ENCODE measurements at places on chromosomes 4 and X.
A peak's percentile ranks its signal among the peaks of the same experiment; 100 is the strongest.

GRCh38 chr4:83753260-83753659 is 217.4 kb downstream of the GPAT3 start:
- DNase-seq, result no peak

DNA sequence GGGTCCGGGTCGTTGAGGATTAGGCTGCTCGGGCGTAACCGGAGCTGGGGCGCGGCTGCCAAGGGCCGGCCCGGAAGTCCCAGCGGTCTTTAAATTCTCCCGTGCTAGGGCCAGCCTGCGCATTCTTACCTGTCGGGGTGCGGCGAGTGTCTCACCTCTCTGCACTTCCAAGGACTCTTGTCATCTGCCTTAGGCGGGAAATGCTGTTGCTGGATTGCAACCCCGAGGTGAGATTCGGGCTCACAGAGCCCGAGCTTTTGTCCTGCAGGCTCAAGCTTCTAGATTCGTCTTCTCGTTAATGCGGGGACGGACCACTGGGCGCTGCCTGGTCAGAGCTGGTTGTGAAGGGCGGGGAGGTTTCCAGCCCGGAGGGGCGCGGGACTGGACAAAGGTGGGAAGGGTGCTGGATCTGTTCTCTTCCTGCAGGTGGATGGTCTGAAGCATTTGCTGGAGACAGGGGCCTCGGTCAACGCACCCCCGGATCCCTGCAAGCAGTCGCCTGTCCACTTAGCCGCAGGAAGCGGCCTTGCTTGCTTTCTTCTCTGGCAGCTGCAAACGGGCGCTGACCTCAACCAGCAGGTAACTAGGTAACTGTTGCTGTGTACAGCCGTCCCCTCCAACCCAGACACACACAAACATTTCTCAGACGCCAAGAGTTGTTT is at the start of gene ANKRD37:
Gene ANKRD37 (plus strand): TSS at position 118 of the 662 bp plus-strand sequence. CDS start 83 bp downstream, at position 201.
- no peak for DNase-seq

GRCh38 chr4:6150046-6150735 is 50.2 kb downstream of the JAKMIP1 start:
- no peak for DNase-seq

DNA sequence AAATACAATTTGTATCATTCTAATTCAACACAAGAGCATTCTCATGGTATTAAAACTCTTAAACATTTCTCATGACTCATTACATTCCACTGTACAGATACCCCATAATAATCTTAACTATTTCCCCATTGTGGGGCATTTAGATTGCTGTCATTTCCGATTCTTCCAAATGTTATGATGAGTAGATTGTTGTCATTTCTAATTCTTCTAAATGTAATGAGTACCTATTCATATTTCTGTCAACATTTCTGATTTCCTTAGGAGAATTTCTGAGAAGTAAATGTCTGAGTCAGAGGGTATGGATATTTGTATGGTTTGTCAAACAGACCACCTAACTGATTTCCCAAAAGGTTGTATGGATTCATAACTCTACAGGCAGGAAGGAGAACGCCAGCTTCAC is 8.3 kb downstream of the S100G start:
- peak; percentile 86 for DNase-seq

DNA sequence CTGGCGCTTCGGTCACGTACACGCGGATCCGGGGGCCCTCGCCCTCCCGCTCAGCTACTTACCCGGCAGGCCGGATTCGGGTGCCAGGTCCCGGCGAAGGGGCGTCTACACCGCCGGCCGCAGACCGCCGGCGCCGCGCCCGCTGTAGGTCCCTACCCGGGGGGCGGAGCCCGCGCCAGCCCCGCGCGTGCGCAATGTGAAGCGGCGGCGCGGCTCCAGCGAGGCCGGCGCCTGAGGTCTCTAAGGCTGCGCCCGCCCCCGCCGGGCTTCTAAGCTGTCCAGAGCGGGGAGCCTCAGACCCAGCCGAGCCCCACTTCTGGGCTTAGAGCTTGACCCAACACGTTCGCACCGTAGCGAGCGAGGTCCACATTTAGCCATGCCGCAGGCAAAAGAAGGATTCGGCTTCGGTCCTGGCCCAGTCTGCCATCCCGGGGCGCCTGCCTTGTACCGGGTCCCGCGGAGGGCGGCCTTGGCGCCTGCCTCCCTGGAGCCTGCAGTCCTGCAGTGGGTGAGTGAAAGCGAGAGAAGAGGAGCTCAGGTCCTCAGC is at the start of gene ZNF518B:
Gene ZNF518B (minus strand): TSS at position 172 of the 547 bp plus-strand sequence. CDS start 11,098 bp downstream, outside the sequence.
- peak; percentile 46 for DNase-seq

GRCh38 chr4:147826288-147826646 is 94.4 kb downstream of the ARHGAP10 start:
- no peak for DNase-seq

GRCh38 chr4:180280076-180280475 is 1963.1 kb upstream of the TENM3 start:
- DNase-seq, result no peak

DNA sequence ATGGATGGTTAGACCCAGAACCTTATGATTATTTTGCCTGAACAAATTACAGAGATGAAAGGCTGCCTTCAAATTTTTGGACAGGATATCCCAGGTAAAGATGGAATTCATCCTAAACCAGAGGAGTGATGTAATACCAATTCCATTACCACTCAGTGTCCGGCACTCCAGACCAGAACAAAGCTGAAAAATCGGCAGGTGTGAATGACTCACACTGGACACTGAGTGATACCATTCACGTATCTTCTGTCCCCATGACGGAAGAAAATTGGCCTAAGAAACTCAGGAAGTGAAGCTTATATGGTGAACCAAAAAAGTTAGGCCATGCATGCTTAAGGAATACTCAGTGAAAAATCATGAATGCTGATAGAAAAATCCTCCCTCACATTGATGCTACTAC is 34.5 kb downstream of the PALLD start:
- no peak for DNase-seq

- DNase-seq, result no peak
Measured at GRCh38 chr4:109032671-109033070, 269.8 kb downstream of the COL25A1 start.

DNA sequence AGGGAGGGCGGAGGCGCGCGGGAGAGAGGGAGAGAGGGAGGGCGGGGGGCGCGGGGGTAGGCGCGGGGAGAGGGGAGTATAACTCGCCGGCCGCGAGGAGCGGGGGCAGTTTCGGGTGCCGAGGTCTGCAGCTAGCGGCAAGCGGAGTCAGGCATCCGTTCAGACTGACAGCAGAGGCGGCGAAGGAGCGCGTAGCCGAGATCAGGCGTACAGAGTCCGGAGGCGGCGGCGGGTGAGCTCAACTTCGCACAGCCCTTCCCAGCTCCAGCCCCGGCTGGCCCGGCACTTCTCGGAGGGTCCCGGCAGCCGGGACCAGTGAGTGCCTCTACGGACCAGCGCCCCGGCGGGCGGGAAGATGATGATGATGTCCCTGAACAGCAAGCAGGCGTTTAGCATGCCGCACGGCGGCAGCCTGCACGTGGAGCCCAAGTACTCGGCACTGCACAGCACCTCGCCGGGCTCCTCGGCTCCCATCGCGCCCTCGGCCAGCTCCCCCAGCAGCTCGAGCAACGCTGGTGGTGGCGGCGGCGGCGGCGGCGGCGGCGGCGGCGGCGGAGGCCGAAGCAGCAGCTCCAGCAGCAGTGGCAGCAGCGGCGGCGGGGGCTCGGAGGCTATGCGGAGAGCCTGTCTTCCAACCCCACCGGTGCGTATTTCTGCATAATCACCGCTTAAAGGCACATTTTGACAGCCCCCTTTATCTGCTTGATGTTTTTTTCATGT is at the start of gene POU4F2:
Gene POU4F2 (plus strand): TSS at position 108 of the 720 bp plus-strand sequence. CDS start 248 bp downstream, at position 356.
- no peak for DNase-seq

- DNase-seq, result no peak
Measured at GRCh38 chr4:165118256-165118909, 5.7 kb upstream of the TMEM192 start.

- no peak for DNase-seq
Measured at GRCh38 chr4:67161311-67161710, 384.0 kb downstream of the CENPC start.

DNA sequence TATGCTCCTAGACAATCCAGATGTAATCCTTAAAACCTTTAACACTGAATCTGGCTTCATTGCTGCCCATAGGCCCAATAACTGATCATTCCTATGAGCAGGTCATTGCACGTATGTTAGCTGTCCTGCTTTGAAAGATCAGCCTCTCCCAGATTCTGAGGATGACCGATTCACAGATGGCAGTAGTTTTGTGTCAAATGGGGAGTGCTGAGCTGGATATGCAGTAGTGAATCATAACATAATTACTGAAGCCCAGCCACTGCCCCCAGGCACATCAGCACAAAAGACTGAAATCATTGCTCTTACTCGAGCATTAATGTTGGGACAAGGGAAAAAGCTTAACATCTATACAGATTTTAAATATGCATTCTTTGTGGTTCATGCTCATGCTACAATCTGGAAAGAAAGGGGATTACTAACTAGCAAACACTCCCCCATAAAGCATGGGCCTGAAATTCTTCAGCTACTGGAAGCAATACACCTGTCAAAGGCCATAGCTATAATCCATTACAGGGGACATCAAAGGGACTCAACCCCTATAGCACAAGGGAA is 16.4 kb upstream of the ZNF280C start:
- DNase-seq, result no peak

DNA sequence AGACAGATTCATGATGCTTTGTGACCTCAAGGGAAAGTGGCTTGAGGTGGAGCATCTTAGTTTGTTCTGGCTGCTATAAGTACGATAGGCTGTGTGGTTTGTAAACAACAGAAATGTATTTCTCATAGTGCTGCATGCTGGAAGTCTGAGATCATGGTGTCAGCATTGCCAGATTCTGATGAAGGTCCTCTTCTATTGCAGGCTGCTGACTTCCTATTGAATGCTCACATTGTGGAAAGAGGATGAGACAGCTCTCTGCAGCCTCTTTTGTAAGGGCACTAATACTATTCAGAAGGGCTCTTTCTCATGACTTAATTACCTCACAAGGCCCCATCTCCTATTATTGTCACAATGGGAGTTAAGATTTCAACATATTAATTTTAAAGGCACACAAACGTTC is 1674.0 kb upstream of the PCDH7 start:
- no peak for DNase-seq

DNA sequence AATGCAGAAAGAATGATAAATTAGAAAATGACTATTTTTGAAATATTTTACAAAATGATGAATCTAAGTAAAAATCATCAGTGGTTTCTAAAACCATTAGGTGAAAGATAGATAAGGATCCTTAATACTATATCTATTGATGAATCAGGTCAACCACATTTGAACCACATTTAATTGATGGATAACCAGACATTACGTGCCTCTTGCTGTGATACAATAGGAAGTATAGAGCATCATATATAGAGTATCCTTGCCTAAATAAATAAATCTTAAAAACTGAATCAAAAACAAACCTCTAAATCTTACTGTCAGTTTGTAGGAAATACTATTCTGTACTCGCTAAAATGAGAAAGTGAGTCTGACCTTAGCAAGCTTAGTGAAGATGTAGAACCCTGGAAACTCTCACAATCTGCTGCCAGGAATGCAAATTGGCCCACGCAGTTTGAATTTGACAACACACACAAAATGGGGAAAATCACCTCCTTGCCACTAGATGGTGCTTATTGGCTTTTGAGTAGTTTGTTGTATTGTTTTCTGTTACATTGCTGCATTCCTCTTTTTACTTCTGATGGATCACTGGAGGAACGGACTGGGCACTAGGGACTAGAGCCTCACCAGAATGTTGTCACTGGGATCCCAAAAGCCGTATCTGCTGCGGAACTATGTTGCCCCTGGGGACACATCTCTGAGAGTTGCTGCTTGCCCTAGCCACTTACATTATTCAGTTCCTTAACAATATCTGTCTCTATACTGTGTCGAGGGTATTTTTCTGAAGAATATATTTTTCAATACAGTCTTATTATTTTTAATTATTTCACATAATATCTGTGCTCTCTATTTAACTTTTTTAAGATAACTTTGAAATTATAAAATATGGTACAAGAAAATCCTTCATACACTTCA is 25.4 kb upstream of the SLAIN2 start:
- no peak for DNase-seq

GRCh38 chr4:94913316-94913715 is 155.6 kb downstream of the BMPR1B start:
- no peak for DNase-seq

- DNase-seq, result no peak
Measured at GRCh38 chr4:182272151-182272550, 28.9 kb downstream of the TENM3 start.

- DNase-seq, result no peak
Measured at GRCh38 chrX:19670321-19670750, 155.0 kb upstream of the MAP3K15 start.

DNA sequence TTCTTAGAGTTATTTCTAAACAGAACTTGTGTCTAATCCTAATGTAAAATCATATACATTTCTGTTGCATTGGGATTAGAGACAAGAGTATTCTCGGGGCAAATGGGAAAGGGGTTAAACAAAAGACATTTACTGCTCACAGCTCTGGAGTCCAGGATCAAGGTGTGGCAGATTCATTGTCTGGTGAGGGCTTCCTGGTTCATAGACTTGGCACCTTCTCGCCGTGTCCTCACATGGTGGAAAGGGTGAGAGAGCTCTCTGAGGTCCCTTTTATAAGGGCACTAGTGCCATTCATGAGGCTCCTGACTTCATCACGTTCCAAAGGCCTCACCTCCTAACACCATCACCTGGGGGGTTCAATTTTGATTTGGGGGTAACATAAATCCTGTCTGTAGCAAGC is 90.3 kb upstream of the PRKX start:
- no peak for DNase-seq

DNA sequence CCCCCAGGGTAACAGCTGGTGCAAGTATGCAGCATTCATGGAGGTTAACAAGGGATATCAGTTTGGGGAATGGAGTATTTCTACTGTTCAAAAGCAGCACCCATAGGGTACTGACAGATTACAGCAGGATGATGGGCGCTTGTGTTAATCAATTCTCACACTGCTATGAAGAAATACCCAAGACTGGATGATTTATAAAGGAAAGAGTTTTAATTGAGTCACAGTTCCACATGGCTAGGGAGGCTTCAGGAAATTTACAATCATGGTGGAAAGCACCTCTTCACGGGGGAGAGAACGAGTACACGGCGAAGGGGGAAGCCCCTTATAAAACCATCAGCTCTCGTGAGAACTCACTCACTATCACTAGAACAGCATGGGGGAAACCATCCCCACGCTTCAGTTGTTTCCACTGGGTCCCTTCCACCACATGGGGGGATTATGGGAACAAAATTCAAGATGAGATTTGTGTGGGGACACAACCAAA is 64.1 kb downstream of the TNIP2 start:
- no peak for DNase-seq

DNA sequence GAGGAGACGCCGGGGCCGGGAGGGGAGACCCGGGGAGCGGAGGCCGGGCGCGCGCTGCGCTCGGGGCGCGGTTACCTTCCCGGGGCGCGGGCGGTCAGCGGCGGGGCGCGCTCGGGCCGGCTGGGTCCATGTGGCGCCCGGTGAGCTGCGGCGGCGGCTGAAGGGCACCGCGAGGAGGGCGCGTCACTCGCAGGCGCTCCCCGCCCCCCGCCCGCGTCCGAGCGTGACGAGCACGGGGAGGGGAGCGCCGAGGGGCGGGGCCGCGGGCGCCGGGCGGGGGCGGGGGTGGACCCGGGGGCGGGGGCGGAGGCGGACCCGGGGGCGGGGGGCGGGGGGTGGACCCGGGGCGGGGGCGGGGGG is at the start of gene CPLX1:
Gene CPLX1 (minus strand): TSS at position 159 of the 360 bp plus-strand sequence. CDS start 1,607 bp downstream, outside the sequence.
- DNase-seq, result no peak

GRCh38 chr4:82785611-82786400 is 12.8 kb downstream of the SCD5 start:
- peak; percentile 92 for DNase-seq

- DNase-seq, result no peak
Measured at GRCh38 chr4:168550064-168550766, 53.4 kb downstream of the PALLD start.

- DNase-seq, result no peak
Measured at GRCh38 chr4:68987007-68987406, 35.4 kb upstream of the UGT2A3 start.

GRCh38 chrX:69493193-69493592 is 10.9 kb upstream of the NALF2 start:
- DNase-seq, result no peak
